ENCODE measurements at places on chromosomes 13 and 19.
A peak's percentile ranks its signal among the peaks of the same experiment; 100 is the strongest.

GRCh38 chr19:31315652-31316051 lies 33.6 kb downstream of the TSHZ3 start:
- DNase-seq = peak; percentile 43

DNA sequence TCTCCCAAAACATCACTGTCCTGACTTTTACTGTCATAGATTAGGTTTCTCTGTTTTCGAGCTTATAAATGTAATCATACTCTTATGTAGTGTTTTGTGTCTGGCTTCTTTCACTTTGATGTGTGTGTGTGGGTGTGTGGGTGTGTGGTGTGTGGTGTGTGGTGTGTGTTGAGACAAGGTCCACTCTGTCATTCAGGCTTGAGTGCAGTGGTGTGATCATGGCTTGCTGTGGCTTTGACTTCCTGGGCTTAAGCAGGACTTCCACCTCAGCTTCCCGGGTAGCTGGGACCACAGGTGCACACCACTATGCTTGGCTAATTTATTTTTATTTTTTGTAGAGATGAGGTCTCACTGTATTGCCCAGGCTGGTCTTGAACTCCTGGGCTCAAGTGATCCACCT lies 59.6 kb downstream of the PDS5B start:
- no peak for DNase-seq

DNA sequence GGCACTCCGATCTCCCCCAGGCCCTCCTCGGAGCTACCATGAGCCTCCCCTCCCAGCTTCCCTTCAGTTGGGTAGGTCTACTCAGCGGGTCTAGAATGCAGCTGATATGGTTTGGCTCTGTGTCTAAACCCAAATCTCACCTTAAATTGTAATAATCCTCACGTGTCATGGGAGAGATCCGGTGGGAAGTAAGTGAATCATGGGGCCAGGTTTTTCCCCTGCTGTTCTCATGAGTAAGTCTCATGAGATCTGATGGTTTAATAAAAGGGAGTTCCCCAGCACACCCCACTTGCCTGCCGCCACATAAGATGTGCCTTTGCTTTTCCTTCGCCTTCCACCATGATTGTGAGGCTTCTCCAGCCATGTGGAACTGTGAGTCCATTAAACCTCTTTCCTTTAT lies 14.5 kb upstream of the DOCK9 start:
- no peak for DNase-seq

DNA sequence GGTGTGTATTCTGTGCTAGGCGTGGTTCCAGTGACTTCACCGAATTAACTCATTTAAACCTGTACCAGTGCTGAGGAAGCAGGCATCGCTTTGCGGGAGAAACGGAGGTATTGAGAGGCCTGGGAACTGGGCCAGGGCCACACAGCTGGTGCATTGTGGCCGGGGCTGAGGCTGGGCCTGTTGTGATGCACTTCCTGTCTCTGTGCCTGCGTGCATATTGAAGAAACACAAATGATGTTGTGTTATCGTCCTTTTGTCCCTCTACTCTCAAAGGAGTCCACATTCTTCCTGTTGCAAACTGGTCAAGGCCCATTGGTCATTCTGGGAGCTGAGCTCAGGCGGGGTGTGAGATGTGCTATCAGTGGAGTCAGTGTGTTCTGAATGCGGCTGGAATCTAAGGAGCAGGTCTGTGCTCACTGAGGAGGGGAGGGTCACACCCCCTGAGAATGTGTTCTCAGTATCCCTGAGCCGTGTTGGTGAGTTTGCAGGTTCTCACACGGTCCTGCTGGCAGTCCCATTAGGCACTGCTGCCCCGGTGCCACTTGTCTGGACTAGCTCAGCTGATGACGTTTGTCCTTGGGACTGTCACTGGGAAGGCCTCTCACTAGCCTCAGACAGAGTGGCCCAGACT lies 62.1 kb downstream of the ARHGEF7 start:
- DNase-seq = peak; percentile 26

- DNase-seq = no peak
Observed at GRCh38 chr19:359653-359925, 15.0 kb upstream of the MIER2 start.

DNA sequence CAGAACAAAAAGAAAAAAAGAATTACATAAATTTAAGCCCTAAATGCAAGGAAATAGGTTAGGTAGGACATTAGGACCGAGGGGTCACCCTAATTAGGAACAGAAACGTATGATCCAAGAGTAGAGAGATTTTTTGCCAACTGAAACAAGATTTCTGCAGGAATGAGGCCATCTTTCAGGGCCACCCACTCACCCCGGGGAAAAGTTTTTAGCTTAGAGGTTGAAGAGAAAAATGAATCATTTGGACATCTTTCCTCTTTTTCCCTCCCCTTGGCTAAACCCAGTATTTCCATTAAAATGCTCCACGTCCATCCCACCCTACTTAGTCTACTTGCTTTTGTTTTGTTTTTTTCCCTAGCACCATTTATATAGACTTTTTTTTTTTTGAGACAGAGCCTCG lies 10.6 kb upstream of the PNMA8A start:
- DNase-seq = no peak

DNA sequence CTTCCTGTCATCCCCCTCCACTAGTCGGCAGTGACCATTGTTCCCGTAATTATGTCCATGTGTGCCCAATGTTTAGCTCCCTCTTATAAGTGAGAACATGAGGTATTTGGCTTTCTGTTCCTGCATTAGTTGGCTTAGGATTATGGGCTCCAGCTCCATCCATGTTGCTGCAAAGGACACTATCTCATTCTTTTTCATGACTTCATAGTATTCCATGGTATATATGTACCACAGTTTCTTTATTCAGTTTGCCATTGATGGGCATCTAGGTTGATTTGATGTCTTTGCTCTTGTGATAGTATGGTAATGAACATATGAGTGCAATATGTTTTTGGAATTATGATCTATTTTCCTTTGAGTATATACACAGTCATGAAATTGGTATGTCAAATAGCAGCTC lies 522.1 kb downstream of the DCT start:
- no peak for DNase-seq

DNA sequence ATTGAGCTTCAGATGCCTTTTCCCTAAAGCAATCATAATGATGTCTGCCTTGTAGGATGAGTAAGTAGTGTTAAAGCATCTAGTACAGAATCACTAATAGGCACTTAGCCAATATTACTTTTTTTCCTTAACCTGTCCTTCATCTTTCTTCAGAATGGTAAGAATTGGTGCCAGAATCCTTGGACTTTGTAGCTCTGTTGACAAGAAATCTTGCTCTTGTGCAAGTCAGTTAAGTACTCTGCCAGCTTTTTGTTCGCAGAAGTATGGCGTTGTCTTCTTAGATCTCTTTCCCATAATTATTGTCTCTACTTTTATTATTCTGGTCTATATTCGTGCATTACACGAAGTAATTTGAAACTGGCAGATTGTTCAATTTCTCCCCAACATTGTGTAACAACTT lies 554.5 kb downstream of the PCDH9 start:
- DNase-seq = no peak

DNA sequence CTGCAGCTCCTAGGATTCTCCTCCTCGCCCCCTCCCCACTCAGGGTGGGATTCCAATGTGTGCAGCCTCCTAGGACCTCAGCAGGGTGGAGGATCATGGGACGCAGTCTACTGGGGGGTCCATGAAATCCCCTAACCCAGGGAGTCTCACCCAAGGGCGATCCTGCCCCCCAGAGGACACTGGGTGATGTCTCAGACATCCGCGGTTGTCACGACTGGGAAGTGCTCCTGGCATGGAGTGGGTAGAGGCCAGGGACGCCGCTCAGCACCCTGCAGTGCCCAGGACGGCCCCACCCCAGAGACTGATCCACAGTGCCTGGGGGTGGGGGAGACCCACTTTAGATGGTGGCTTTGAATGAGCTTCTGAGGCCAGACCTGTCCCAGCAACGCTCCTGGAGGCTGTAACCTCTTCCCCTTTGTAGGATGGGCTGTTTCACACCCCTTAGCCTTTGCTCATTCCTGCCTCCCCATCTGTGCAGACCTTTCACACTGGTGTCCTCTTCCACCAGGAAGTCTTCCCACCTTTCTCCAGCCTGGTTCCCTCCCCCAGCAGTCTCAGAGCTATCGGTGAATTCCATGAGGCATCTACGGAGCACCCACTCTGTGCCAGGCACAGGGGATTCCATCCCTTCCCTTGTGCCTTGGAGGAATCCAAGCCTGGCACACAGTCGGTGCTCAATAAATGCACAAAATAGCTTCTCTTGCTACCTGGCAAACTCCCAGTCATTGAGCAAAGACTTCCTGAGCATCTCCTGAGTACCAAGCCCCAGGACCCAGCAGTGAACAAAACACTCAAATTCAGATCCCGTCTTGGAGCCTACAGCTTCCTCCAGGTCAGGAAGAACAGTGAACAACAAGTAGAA lies 10.5 kb downstream of the SMIM24 start:
- DNase-seq = no peak

GRCh38 chr13:21478881-21479808 lies 20.0 kb upstream of the ZDHHC20 start:
- DNase-seq = peak; percentile 32
